ENCODE measurements at places on chromosomes 1 and 21.

DNA sequence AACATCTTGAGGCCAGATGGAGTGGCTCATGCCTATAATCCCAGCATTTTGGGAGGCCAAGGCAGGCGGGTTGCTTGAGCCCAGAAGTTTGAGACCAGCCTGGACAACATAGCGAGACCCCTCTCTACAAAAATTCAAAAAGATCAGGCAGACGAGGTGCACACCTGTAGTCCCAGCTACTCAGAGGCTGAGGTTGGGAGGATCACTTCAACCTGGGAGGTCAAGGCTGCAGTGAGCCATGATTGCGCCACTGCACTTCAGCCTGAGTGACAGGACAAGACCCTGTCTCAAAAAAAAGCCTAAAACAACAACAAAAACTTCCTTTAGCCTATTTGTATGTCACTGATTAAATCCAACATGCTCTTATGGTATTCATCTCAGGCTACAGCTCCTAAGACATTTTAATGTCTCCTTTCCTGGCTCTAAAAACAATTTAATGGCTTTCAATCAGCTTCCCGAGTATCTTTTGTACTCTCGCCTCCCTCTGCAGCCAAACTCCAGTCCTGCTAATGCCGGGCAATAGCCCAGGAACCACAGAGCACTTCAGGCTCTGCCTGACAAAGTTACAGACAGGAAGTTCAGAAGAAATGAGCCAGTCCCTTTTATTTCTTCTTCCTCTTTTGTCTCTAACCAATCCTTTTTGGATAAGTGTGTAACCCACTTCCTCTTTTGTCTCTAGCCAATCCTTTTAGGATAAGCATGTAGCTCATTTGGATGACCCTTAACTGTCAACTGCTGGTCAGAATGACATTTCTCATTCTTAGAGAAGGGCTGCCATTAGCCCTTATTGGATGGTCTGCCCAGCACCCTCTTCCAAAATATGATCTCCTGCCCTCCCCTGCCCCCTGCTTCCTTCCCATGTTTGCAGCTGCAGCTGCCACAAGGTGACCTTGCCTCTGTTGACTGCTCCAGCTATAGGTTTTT, 6.6 kb upstream of the DOP1B start:
- DNase-seq: no peak

DNA sequence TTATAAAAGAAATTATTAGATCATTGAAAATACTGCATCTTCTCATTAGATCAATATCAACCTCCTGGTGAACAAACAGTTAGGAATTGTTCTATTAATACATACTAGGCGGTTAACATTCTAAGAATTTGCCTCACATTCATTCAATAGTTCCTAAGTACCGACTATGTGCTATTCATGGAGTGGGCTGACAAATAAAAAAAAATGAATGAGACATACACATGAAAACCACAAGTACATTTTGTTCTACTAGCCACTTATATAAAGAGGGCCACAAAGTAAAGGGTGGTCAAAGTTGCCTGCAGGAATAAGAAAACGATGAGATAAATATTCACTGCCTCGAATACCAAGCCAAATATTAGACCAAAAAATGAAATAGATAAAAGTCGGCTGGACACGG, 294.4 kb downstream of the SDCCAG8 start:
- no peak for DNase-seq

GRCh38 chr1:234292011-234292410, 81.2 kb upstream of the COA6 start:
- no peak for DNase-seq

- no peak for DNase-seq
These were observed 2.1 kb upstream of the UBE2T start for GRCh38 chr1:202343652-202344349.

DNA sequence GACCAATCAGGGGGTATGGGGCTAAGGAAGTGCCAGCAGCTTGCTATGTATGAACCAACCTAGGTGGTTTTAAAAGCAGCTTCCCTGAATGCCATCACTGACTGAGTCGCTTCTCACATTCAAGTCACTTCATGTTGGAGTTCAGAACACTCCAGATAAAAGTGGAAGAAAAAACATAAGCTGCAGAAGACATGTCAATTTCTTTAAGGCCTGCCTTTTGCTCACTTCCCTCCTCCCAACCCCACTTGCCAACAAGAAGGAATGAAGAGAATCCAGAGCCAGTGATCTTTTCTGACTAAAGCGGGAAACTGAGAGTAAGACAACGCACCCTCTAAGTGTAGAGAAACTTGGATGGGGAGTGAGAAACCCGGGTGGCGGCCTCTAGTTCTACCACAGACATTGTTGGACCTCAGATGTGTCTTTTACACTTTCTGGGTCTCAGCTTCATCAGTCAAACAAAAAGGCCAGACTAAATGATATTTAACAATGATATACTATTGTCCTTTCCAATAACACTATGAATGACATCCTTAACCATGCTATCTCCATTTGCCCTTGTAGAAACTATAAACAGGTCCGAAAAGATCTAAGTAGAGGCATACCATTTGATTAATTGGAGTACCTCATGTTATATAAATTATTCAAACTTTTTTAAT, 54.1 kb downstream of the LUZP1 start:
- DNase-seq: no peak

- no peak for DNase-seq
These were observed 40.7 kb upstream of the SLC5A9 start for GRCh38 chr1:48181669-48182367.

- DNase-seq: peak; percentile 87
These were observed 1.7 kb upstream of the JUN start for GRCh38 chr1:58785442-58786058.

- DNase-seq: no peak
These were observed 22.2 kb downstream of the FAM151A start for GRCh38 chr1:54600947-54601721.

- no peak for DNase-seq
These were observed 316.8 kb upstream of the CAMK1G start for GRCh38 chr1:209266590-209267205.

DNA sequence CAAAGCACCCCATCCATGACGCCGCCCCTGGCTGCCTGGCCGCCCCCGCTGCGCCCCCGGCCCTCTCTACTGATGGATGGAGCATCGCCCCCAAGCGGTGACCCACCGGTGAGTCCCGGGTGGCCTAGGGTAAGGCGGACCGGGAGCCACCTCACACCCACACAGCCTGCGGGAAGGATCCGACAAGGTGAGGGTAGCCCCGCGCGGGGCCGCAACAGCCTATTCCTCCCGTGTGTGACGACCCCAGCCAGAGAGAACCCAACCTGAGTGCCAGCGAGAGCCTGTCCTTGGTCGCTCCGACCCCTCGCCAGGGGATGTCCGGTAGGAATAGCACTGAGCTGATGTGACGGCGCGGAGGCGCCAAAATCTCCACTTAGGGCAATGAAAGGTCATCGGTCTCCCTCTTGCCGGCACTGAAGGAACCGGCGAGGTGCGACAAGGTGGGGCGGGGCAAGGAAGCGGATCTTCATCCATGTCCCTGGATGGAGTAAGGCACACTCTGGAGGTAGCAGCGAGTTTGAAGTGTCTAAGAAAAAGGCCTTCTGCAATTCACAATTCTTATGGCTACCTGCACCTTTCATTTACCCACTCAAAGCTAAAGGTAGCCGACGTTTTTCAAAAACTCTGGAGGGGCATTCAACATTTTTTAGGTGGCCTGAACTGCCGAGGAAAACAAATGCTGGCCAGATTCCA, 19.7 kb upstream of the CHIA start:
- DNase-seq: no peak

GRCh38 chr1:61080413-61081143, 1.8 kb upstream of the NFIA start:
- DNase-seq: peak; percentile 69

- DNase-seq: no peak
These were observed 202.2 kb upstream of the KIAA0040 start for GRCh38 chr1:175394739-175395138.

- DNase-seq: no peak
These were observed 16.6 kb upstream of the CACYBP start for GRCh38 chr1:174982971-174983689.

DNA sequence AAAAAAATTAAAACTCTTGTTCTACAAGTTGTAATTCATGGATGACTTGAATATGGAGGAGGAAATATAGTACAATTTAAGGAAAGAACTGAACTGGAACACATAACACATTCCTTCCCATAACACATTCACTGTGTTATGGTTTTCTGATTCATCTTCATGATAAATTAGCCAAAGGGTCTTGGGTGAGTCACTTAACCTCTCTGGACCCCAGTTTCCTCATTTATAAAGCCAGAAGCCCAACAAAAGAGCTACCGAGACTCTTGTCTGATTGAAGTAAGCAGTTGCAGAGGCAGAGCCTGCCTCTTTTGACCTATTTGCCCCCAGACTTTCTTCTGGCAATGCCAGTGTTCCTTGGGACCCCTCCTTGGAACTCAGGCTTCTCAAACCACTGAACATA, 161.9 kb upstream of the KCTD3 start:
- DNase-seq: no peak

DNA sequence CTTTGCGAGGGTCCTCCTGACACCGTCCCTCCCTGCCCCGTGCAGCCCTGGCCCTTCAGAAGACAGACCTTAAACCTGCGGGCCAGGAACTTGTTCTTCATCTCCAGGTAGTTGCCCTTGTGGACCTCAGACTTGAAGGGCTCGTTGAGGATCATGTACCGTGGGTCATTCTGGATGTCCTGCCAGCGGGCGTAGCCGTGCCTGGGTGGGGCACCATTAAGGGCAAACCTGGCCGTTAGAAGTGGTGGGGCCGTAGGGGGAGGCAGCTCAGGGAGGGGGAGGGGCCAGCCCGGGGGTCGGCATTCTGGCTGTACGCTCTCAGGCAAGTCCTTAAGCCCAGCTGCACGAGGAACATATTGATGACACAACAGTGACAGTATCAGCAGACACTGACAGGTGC, 64.6 kb downstream of the KCNAB2 start:
- no peak for DNase-seq

GRCh38 chr1:88375977-88376376, 308.1 kb upstream of the PKN2 start:
- DNase-seq: no peak

DNA sequence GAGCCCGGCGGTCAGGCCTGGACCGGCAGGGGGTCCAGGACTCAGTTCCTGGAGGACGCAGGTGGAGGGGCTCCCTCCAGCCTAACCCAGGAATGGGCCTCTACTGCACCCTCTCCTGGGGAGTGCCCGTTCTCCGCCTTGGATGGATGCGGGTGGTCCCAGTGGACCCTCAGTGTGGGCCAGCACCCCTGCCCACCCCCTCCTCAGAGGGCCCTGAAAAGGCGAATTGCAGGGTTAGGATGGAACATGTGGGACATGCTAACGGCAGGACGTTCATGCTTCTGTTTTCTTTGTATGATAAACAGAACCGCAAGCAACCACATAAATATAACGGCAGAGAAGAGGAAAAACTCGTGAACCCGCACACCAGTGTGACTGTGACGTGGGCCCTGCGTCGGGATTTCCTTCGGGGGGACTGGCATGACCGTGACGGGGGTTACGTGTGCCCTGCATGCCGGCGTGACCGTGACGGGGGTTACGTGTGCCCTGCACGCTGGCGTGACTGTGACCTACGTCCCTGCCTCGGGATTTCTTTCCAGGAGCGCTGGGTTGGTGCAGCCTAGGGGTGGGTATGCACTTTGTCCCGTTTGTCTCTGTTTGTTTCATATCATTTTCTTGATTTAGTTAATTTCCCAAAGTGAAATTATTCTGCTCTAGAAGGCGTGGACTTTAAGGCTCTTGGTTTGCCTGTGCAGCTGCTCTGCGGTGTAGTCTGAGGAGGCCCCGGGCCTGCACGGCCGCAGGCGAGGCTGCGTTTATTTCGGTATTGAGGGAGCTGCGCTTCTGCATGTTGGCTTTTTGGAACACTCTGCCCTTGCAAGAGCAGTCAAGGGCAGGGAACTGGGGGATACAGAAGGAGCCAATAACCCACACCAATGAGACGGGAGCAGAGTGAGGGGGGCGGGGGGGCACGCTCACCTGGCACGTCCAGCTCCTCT, 3.1 kb downstream of the FTCD start:
- no peak for DNase-seq

GRCh38 chr1:111735858-111736544, 3.2 kb downstream of the INKA2 start:
- DNase-seq: peak; percentile 29

DNA sequence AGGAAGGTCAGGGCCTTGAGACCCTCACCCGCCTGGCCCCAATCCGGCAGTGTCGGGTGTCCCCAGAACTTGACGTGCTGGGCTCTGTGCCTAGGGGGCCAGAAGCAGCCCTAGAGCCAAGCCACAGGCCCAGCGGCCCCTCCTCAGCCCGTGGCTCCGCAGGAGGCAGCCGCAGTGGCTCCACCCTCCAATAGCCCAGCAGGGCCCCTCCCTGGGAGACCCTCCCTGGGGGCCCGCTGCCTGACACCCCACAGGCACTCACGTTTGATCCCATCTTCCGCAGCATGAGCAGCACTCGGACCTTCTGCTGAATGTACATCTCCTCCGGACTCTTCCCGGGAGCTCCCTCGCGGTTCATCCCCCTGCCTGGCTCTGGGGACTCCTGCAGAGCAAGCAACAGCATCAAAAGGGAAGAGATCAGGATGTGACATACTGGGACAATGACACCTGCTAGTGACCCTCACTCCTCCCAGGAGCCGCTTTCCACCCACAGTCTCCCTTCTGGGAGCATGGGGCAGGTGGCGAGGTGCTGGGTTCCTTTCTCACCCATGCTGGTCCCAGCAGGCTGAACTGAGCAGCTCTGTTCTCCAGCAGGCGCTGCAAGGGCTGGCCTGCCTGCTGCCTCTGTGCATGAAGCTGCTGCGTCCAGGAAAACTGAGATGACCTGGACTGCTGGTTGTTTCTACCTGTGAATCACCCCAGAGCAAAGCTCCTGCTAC, 38.2 kb downstream of the CTNNBIP1 start:
- DNase-seq: no peak

GRCh38 chr1:82343381-82343780, 542.6 kb downstream of the ADGRL2 start:
- no peak for DNase-seq

DNA sequence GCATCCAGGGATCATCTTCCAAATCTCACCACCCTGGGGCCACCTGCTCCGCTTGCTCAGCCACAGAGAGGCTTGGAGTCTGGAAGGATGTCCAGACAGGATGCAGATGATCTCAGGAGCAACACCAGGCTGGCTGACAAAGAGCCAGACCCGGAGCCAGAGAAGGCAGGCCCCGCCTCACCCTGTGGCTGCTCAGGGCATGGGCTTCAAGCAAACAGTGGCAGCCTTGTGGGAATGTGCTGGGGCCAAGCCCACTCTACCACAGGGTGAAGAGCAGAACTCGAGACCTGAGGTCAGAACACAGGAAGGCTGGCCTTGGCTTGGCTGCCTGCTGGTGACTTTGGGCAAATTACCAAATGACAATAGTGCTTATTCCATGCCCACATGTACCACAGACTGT, 45.5 kb downstream of the MRPL37 start:
- DNase-seq: no peak

DNA sequence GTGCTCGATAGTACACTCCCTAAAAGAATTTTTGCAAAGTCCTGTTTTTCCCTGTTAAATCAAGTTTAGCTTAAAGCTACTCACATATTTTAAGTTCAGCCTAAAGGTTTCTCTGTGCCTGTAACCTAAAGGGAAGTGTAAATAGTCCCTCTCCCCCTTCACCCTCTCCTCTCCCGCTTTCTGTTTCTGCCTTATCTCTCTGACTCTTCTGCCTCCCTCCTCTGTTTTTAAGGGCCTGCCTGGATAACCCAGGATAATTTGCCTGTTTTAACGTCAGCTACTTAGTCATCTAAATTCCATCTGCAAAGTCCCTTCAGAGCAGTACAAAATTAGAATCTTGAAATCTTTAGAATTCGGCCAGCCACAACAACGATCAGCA, 92.6 kb downstream of the NID1 start:
- peak; percentile 39 for DNase-seq
